Fibroblast of villous mesenchyme (primary cell): ENCODE measurements at places on chromosomes 7 and 10.

- no peak for DNase-seq
Observed at GRCh38 chr10:100730725-100731406, 14.5 kb upstream of the PAX2 start.

GRCh38 chr10:11148142-11149028, 130.7 kb downstream of the CELF2 start:
- no peak for DNase-seq

DNA sequence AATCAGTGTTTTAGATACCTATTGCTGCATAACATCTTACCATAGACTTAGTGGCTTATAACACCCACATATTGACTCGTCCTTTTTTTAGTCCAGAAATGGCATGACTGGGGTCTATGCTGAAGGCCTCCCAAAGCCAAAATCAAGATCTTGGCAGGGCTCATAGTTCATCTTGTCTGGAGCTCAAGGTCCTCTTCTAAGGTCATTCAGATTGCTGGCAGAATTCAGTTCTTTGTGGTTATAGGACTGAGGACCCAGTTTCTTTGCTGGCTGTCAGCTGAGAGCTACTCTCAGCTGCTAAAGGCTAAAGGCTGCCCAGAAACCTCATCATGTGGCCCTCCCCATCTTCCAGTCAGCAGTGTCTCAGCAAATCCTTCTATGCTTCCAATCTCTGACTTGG, 165.5 kb downstream of the FAM107B start:
- DNase-seq = no peak

DNA sequence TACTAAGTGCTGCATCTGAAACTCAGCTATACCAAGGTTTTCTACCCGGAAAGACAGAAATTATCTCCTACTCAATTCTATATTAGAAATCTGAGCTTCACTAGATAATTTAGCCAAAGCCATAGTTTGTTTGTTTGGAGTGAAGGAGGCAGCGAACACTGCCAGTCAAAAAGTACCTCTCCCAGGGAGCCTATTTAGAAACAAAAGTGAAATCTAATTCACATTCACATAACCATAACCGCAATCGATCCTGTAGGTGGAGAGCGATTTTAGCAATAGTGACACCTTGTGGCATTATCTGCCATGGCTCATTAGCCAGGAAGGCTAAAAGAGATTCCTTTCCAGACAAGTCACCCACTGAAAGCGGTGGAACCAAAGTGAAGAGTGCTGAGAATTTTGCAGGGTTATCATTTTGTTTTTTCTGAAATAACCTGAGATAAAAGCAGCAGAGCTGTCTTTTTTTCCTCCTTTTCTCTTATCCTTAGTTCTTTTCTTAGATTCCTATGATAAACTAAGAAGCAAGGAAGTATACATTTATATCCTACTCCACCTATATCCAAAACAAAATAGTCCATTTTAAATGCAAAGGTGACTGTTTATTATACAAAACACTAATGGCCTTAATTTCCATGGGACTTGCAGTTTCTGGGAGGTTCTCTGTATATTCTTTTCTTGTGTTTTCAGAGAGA, 83.7 kb upstream of the BET1 start:
- peak; percentile 89 for DNase-seq

DNA sequence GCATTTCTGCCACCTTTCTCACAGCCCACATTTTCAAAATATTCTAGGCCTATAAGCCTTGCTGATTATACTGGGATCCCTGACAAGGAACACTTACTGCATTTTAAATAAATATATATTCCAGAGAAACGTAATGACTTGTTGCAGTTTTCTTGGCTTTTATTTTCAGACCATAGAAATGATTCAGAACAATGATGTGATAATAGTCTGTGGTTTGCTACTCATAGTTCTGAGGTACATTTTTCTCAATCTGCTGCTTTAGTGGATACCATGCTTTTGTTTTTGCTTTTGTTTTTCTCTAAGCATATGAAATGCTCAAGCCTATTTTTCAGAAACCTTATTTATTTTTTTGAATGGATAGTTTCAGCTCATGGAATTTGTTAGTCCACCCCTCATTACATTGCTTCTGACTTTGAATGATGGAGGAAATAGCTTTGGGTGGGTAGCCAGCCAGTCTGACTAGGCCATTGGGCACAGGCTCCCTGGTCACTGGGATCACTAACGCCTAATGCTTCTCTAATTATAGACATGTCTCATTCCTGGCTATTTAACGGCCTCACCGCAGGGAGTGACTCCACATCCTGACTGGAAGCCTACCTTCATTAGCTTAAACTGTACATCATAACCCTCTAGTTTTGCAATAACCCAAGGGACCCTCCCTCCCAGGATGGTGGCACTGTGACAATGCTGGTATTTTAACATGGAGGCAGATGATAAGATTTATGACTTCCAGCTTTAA, 66.1 kb downstream of the MBL2 start:
- no peak for DNase-seq

GRCh38 chr10:91411621-91412020, 1.5 kb downstream of the HECTD2 start:
- DNase-seq = no peak

GRCh38 chr10:5858811-5859210, 30.9 kb downstream of the ANKRD16 start:
- DNase-seq = no peak

DNA sequence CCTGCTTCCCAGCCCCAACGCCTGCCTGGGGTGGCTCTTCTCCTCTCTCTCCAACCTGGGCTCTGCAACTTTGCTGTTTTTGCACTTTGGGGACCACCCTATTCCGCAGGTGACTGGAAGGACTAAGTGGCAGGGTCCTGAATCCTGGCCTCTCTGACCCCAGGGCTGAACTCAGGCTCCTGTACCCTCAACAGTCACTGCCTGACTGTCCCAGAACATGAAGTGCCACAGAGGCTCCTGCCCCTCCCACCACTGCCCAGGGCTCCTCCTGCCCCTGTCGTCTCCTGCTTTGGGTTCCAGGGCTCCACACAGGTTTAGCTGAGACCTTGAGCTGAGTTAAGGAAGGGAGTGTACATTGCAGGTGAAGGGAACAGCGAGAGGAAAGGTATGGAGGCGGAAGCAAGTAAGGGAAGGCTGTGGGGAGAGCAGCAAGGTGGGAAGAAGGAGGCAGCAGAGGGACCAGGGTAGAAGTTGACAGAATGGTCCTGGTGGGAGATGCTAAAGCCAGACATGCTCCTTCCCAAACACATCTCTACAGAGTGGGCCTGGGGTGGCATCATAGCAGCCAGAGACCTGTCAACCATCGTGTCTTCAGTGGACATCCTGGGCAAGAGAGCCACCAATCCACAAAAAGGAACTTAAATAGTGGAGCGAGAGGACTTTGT, 5.7 kb upstream of the GRID1 start:
- DNase-seq = no peak

DNA sequence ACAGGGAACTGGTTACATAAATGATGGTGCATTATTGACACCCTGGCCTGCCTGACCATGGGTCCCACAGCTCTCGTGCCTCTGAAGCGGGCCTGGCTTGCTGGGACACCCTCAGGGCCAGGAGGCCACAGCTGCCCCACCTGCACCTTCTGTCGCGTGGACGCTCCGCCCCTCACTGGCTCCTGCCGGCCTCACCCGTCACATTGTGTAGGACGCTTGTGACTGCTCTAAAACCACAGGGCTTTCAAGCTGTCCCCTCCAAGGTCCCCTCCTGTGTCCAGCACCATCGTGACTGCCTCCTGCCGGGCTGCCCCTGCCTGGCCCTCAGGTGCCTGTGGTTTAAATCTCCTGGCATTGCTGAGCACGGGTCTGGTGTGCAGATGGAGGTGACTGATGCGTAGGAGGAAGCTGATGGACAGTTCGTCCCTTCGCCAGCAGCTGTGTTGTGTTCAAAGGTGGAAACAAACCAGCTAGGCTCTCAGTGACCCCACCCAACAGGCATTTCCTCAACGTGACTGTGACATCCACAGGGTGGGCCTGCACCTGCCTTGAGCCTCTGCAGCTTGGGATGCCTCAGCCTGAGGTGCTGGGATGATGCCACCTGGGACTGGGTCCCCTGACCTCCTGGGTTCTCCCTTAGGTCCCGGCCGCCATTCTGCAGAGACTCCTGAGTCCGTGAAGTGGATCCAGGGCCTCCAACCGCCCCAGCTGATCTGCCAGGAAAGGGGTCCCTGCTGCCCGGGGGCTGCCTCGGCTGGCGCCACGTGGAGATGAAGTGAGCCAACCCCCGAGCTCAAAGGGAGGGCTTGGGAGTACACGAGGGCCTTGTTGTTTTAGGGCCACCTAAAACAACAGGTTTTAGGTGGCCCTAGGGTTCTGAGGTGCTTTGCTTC, 148.5 kb downstream of the WDR37 start:
- DNase-seq = no peak

- no peak for DNase-seq
Observed at GRCh38 chr10:104306897-104307296, 31.4 kb downstream of the ITPRIP start.

DNA sequence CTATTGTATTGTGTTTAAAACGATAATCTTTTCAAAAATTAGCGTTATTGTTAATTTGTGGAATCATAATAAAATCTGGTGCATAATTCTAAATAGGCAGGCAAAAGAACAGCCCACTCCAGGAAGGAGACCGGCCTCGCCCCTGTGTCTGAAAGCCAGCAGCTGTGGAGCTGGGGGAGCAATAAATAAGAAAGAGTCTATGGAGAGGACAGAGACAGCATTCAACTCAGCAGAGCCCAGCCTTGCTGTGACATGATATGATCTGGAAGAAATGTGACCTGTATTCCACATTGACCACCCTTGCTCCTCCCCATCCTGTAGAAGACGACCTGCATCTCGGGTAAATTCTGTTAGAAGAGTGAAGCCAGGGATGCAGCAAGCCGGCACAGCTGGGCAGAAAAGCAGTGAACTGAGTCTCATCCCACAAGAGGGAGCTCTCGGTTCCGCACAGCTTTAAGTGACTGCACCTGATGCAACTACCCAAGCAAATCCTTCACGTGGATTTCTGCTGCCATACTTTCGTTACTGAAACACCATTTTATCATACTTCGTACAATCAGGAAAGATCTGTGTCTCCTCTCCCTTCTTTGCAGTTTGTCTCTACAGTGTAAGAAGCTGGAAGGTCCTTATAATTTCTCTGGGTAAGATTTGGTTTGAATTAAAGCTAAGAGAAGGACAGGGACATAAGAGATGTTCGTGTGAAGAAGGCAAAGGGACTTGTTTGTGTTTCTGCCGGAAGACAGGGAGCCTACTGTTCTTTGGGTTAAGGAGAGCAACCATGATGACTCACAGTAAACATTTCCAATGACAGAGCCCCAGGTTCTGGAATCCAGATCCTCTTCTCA, 427.1 kb downstream of the GPAM start:
- DNase-seq = peak; percentile 16

- DNase-seq = no peak
Observed at GRCh38 chr10:110101464-110102144, 93.8 kb downstream of the ADD3 start.

DNA sequence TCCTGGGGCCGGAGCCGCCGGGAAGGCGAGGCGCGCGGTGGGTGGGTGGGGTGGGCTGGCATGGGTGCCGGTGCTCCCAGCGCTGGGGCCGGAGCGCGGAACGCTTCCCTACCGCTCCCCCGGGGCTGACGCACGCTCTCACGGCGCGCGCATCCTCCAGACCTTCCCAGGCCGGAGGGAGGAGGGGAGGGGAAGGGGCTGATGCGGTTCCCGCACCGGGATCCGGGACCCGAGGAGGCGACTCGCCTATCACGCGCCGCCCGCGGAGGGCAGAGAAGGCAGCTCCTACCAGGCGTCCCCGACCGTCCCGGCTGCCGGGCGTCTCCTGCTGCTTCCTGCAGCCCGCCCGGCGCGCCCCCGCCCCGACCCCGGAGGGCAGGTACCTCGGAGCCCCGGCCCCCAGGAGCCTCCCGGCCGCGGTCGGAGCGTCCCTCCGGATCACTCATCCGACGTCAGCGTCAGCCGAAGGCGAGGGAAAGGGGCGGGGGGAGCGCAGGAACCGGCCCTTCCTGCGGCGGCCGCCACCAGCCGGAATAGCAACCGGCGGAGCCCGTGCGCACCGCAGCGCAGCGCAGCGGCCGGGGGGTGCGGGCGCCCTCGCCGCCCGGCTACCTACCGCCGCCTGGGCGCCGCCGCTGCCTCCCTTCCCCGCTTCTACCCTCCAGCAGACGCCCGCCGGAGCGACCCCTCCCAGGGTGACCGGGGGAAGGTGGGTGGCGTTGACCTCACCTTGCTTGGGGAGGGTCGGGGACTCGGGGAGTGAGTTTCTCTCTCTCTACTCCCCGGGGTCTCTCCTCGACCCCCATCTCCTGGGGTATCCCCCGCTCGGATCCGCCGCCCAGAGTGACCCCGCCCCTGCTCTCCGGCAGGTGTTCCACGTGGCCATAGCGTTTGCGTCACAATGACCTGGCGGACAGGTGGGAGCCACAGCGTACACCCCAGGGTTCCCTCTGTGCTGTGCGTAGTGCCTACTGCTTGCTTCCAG, at the start of gene ICA1:
TSS of gene ICA1 (minus strand) at position 457 of the 985 bp plus-strand sequence. CDS start 26,241 bp downstream, outside the sequence.
- DNase-seq = no peak
